Umbilical cord (tissue), 2 donors: ENCODE measurements at places on chromosomes 5 and 9. TPM values are rescaled to one million over a fixed set of nuclear protein-coding genes. Genes with fewer than 3 reads are reported as not detected.

STK10 gene
- 8.2 TPM for total RNA-seq

TXNDC8 gene
- 5.1 TPM for total RNA-seq

GOLM1 gene
- total RNA-seq = 29.4 TPM

CMBL gene
- total RNA-seq = 3.9 TPM

TAS2R1 gene
- total RNA-seq = 0.72 TPM

SNAPC4 gene
- total RNA-seq = 6.0 TPM

SLCO6A1 gene
- 2.9 TPM for total RNA-seq

PCDHGA4 gene
- 6.0 TPM for total RNA-seq

GARIN3 gene
- not detected for total RNA-seq

PCDHGA12 gene
- total RNA-seq = 14.4 TPM

PTGES gene
- 50.8 TPM for total RNA-seq
